ENCODE measurements at places on chromosomes 13 and 19. TPM values are rescaled to one million over a fixed set of nuclear protein-coding genes. Genes with fewer than 3 reads are reported as not detected.

The COX6B1 gene
- 553 TPM for total RNA-seq

The TRIP10 gene
- total RNA-seq, result 129 TPM

The MAG gene
- total RNA-seq, result not detected

The NTN5 gene
- not detected for total RNA-seq

Measured in esophagus mucosa (tissue), 1 donor.